ENCODE measurements at places on chromosomes 6 and 20.

GRCh38 chr6:138278326-138278725 is 60.0 kb upstream of the PBOV1 start:
- no peak for DNase-seq

GRCh38 chr20:38202982-38203293 is 37.9 kb upstream of the TGM2 start:
- DNase-seq = no peak

DNA sequence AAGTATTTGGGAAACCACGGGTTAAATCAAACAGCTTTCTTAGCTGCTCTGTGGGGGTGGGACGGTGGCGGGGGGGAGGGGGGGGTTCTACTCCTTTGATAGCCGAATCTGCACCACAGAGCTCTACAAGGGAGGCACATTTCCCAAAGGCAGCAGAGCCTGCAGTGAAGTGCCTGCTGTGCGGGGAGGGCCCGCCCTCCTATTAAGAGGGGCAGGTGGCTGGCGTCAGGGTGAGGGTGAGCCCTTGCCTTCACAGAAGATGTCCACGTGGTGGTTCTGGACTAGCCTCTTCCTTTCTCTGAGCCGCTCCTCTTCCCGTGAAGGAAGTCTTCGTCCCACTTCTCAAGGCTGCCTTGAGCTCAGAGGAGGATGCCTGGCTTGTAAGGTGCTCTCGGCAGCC is 174.9 kb upstream of the THBS2 start:
- no peak for DNase-seq

GRCh38 chr6:102679865-102680264 is 1286.4 kb downstream of the GRIK2 start:
- DNase-seq = no peak

- DNase-seq = no peak
Measured at GRCh38 chr6:24431045-24431451, 28.3 kb downstream of the MRS2 start.

GRCh38 chr6:163355426-163355991 is 59.0 kb upstream of the QKI start:
- no peak for DNase-seq

DNA sequence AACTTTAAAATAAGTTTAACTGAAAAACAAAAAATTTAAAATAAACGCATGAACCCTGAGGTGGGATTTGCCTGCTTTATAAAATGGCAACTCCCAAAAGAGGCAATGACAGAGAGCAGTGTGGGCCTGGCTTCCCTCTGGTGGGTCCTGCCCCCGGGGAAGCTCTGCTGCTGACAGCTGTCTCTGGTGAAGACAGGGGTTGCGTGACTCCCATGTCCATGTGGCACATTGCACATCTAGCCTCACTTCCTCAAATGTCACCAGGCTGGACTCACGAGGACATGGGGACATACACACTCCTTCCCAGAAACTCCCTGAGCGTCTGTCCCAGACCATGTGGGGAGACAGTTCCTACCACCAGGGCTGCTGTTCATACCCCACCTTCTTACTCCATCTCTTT is 66.2 kb downstream of the ABHD12 start:
- no peak for DNase-seq

DNA sequence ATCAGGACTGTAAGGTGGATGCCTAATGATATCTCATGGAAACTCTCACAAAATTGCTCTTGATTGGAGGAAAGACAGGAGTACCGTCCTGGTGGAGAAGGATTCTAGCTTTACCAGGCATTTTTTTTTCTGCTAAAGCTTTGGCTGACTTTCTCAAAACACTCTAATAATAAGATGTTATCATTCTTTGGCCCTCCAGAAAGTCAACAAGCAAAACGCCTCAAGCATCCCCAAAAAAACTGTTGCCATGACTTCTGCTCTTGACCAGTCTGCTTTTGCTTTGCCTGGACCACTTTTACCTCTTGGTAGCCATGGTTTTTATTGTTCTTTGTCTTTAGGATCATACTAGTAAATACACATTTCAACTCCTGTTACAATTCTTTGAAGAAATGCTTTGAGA is 55.5 kb upstream of the RUNX2 start:
- DNase-seq = no peak

GRCh38 chr20:47502271-47503239 is 868 bp downstream of the NCOA3 start:
- no peak for DNase-seq

GRCh38 chr20:52461582-52461981 is 270.0 kb upstream of the ZFP64 start:
- no peak for DNase-seq

- no peak for DNase-seq
Measured at GRCh38 chr20:51597389-51598231, 55.1 kb upstream of the NFATC2 start.

DNA sequence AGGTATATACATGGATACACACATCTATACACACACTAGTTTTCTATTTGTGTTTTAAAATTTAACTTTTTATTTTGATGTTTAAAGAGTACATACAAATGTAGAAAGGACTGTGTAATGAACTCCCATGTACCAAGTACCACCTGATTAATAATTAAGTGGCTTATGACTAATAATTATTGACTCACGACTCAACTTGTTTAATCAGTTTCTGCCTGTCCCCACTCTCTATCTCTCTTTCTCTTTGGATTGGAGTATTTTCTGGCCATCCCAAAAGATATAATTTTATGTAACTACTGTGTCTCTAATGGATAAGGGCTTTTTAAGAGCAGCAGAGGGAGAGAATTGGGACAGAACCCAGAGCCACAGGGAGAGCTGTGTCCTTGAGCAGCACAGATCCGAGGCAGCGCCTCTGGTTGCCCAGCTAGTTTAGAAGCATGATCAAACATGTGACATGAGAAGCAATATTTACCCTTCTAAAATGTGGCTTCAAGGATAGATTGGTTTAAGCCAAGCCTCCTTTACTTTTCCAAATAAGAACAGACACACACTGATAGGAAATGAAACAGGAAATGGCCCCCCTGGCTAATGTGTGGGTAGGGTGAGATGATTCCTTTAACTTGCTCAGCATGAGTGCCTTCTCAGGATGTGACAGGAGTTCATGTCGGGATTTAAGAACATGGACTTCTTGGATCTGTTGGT is 81.0 kb downstream of the ERMARD start:
- no peak for DNase-seq

Measured in NCI-H187 treated with DMSO at 0.1 percent for 48 hours (cell line).